GM06990 (cell line): ENCODE measurements at places on chromosomes 5 and 9.
A peak's percentile ranks its signal among the peaks of the same experiment; 100 is the strongest.

GRCh38 chr5:82820961-82821845 is 256.0 kb downstream of the TMEM167A start:
- DNase-seq, result peak; percentile 26

- no peak for DNase-seq
Measured at GRCh38 chr5:140261403-140262171, 41.3 kb downstream of the PFDN1 start.

DNA sequence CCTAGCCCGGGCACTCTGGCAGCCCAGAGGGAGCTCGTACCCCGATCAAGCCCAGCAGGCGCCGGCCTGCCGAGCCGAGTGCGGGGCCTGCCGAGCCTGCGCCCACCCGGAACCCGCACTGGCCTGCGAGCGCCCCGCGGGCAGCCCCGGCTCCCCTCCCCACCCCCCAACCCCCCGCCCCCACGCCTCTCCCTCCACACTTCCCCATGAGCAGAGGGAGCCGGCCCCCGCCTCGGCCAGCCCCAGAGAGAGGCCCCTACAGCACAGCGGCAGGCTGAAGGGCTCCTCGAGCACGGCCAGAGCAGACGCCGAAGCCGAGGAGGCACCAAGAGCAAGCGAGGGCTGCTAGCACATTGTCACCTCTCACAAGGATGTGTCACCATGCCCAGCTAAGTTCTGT is 36.2 kb upstream of the CCDC180 start:
- DNase-seq, result no peak

DNA sequence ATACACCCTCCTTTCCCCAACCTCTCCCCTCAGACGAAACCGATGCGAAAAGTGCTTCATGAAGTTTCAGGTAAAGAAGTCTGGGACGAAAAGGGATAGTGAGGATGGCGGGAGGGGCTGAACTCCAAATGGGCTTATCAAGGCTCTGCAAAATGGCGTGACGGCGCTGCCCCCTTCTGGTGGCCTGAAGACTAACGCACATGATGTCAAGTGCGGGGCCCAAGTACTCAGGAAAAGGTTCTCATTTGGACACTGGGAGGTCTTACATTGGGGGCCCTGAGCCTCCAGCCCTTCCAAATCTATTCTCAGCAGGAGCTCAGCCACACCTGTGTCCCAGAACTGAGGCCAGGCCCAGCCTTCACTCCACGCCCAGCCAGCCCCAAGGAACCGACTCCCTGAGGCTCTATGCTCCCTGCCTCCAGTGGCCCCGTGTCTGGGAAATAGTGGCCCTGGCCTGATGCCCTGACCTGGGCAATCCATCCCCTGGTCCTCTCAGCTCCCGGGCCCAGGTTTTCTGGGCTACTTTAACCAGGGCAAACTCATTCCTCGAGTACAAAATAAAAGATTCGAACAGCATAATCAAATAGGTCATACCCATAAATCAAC is 119.9 kb downstream of the KCNIP1 start:
- peak; percentile 18 for DNase-seq

GRCh38 chr5:148626081-148626613 is 28.2 kb downstream of the HTR4 start:
- no peak for DNase-seq

- no peak for DNase-seq
Measured at GRCh38 chr5:73028991-73029595, 73.3 kb downstream of the FCHO2 start.

DNA sequence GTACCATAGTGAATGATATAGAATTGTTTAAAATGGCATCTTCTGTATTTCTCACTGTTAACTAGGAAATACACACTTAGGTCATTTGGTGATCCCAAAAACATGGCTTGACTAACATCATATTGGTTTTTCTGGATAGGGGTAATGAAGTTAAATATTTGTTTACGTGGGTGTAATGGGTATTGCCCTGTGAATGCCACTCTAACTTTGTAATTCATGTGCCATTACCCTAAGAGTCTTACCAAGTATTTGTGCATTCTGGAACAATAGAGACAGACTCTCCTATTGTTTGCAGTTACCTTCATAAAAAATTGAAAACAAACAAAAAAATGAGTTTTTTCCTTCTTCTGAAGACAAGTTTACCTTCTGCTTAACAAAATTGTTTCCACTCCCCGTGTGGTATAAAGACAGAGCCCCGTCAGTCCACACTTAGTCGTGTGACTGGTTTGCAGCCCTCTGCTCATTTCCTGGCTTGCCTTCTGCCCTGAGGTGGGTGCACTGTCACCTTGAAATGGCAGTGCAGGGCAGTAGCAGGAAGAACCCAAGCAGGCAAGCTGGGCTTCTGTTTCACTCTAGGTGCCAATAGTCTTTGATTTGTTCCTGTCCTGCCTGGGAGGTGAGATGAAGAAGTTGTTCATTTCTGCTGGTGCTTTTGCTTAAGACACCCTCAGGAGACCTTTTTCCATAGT is 9.6 kb upstream of the CATSPER3 start:
- no peak for DNase-seq

DNA sequence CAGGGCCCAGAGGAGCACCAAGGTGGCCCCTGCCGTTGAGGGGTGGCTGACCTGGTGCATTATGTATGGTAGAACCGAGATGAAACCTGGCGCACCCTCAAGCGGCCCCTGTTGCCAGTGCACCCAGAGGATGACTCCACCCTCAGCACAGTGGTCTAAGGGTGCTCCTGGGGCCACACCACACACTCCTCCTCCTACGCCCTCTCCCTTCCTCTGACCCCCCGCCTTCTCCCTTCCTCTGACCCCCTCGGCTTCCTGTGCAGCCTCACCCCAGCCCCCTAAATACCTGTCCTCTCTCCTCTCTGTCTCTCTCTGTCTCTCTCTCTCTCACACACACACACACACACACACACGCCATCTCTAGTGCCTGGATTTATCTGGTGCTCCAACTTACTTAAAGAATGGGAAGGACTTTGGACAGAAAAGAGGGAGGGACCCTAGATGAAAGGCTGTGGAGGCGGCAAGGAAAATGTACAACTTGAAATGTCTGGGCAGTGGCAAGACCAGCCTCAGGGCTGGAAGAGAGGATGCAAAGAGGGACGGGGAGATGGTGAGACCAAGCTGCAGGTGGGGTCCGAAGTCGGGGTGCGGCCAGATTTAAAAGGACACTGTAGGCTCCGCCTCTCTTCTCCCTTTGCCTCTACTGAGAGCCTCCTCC is 18.2 kb upstream of the SLC30A5 start:
- DNase-seq, result no peak

DNA sequence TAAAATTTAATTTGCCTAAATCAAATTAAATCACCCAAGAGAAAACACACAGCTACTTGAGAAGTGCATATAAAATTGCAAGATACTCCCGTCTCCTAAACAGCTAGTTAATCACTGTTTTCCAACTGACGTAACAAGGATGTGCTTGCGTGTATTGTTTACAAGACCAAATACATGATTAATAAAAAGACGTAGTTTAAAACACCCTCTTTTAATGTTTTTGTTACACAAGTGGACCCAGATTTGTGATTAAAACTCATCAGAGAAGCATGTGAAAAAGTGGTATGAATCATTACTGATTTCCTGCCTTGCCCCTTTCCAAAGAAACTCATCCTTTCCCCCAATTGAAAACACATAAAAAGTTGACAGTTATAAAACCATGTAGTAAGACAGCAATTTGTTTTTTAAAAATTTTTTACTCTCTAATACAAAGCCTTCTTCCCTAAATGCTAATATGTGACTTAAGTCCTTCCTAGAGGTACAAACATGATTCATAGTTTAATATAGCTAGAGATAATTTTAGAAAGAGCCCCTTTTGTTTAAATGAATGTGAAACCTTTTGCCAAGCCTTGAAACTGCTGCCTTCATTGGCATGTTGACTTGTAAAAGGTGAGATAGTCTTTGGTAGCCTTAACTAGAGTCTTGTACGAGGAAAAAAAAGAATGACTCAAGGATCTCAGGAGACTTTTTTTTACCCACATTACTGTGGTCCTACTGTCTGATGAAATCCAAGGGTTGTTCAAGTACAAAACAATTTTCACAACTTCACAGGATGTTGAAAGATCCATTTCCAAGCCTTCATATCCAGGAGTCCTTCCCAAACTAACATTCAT is 61.4 kb upstream of the FST start:
- no peak for DNase-seq

- DNase-seq, result no peak
Measured at GRCh38 chr5:136212252-136212721, 19.3 kb upstream of the SMIM32 start.

- peak; percentile 51 for DNase-seq
Measured at GRCh38 chr5:150904479-150905311, at the start of gene ZNF300. TSS of gene ZNF300 (minus strand) at chr5:150904980. CDS start at chr5:150903155, 1,825 bp downstream.

DNA sequence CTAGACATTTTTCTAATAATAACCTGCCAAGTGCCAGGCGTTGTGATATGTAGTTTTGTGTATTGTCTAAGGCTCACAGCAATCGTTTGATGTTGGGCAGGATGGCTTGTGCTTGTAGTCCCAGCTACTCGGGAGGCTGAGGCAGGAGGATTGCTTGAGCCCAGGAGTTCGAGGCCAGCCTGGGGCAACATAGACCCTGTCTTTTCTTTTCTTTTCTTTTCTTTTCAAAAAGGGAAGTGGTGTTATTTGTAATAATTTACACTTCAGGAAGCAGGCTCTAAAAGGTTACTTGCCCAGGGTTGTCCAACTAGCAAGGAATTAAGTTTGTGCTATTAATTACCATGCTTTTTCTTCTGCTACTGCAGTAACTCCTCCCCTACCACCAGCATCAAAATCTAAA is 3.2 kb downstream of the ZNF131 start:
- no peak for DNase-seq

- DNase-seq, result no peak
Measured at GRCh38 chr5:457195-457961, 14.4 kb downstream of the EXOC3 start.

DNA sequence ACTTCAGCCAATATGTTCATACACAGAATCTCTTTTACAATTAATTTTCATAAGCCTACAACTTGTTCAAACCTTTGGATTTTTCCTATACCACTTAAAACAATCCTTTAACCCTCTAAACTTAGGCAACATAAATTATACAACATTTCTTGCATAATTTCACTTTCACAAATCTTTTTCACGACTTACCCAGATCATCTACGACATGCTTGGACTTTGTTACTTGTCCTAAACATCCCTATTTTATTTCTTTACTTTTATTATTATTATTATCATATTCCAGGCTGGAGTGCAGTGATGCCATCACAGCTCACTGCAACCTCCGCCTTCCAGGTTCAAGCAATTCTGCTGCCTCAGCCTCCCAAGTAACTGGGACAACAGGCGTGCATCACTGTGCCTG is 68.0 kb downstream of the CACNA1B start:
- no peak for DNase-seq

- no peak for DNase-seq
Measured at GRCh38 chr9:125990793-125991220, 243.6 kb downstream of the PBX3 start.

DNA sequence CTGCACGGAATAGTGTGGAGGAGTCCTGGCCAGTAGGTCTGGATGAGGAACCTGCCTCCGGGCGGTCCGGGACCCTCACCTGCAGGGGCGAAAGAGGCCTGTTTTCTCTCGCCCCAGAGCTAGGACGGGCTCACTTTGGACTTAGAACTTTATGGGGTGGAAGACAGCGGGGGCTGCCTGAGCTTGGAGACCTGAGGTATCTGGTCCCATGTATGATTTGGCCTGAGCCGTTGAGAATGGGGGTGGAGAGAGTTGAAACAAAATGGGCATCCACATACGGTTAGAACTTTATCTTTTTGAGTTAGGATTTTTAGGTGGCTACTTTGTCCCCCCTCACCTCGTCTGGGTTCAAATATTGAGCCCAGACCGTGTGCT is 681 bp upstream of the ETF1 start:
- DNase-seq, result no peak

- DNase-seq, result no peak
Measured at GRCh38 chr5:93704996-93705395, 36.4 kb downstream of the POU5F2 start.

- DNase-seq, result no peak
Measured at GRCh38 chr5:92460505-92460904, 1077.4 kb upstream of the ARRDC3 start.

- no peak for DNase-seq
Measured at GRCh38 chr9:33465596-33466564, 7.8 kb downstream of the NOL6 start.

DNA sequence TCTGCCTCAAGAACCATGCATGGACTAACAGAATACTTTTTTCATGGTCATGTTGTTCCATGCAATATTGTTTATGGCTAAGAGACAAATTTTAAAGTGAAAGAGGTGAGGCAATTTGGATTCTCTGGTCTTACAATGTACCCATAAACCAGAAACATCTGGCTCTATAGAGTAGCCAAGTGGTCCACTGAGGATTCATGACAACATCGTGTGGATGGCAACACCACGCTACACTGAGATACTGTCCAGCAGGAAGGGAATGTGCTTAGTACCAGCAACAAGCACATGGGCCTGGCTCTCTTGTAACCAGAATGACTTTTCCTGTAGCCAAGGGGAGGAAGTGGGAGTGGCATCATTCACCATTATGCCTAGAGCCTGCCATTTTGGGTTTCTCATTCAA is 218.2 kb downstream of the GADD45G start:
- DNase-seq, result no peak

DNA sequence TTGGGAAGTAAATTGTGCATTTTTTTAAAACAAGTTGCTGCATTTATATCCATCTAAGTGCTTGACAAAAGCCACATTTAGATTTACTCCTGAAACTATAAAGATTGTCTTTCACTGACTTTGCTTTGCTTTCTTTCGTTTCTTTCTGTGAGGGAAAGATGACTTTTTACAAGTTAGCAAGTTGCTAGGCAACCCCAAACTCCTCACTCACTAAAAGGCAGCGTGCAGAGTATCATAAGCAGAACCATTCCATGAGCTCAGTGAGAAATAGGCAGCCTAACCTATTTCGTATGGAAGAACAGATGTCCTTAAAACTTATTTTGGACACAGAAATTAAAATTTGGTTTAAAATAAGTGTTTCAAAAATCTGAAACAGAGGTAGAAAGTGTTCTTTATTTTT is 29.0 kb downstream of the KLF9 start:
- DNase-seq, result no peak

DNA sequence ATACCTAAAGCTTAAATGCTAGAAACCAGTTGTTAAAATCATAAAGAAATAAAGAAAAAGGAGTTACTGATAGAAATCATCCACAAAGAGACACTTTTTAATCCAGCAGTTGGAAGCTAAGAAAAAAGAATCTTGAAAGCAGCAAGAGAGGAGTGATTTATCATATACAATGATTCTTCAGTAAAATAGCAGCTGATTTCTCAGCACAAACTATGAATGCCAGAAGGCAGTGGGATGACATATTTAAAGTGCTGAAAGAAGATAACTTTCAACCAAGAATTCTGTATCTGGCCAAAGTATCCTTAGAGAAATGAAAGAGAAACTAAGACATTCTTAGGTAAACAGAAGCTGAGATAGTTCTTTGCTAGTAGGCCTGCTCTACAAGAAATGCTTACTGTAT is 366.0 kb downstream of the HTR1A start:
- DNase-seq, result no peak
